Heart left ventricle (tissue), 16 donors: ENCODE measurements at places on chromosomes 3 and 15. TPM values are rescaled to one million over a fixed set of nuclear protein-coding genes. Genes with fewer than 3 reads are reported as not detected.

DNA sequence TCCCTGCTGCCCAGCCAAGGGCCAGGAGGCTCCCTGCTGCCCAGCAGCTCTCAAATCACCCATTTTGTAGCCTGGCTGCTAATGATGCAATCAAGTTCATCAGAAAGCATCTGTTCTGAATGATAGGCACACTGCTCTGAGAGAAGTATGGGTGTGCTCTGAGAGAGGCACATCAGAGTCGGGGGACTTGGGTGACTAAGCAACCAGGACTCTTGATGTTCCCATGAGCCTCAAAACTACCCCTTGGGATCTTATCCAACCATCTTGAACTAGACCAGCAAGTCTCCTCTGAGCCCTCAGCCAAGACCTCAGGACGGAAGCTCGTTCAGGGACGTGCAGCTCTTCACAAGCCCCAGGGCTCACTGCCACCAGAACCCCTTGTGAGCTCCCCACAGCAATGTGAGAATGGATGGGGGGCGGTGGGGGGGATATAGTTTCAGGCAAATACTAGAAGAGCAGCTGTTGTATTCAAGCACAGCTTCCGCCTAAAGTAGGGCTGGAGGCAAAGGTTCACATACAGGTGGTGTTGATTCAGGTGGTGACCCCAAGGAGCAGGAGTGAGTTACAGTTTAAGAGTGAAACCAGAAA is 52.2 kb upstream of the HES1 start:
- H3K27me3 ChIP-seq = no peaks in the 10 kb centered on the region
- H3K36me3 ChIP-seq = no peaks in the 10 kb centered on the region
- DNase-seq = no peak
- H3K4me1 ChIP-seq = peaks cover 18% of the 10 kb centered on the region

- no peak overlapping the region for H3K27ac ChIP-seq
- DNase-seq = no peak
- H3K4me1 ChIP-seq = no peaks in the 10 kb centered on the region
- no peak overlapping the region for H3K4me3 ChIP-seq
Measured at GRCh38 chr15:47812470-47812999, 95.2 kb downstream of the SEMA6D start.

DNA sequence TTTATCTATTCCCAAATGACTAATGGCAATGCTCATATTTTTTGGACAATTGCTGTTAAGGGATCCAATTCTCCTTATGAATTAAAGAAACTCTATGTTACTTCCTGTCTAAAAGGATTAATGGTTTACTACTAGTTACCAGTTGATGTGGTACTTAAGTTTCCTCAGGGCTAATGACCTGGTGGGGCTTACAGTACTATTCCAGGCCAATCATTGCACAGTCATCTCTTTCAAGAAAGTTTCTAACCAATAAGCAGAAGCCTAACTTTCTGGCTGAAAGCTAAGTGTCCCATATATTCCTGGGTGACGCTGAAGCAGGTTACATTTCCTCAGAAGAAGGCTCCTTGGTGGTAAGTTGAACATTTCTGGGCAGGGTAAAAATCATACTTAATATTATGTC is at the start of gene SLC12A1:
Gene SLC12A1 (plus strand): TSS at position 322 of the 400 bp plus-strand sequence. CDS start 1,418 bp downstream, outside the sequence.
- DNase-seq = no peak
- H3K4me3 ChIP-seq = no peak within 1 kb of the TSS
- H3K4me1 ChIP-seq = no peaks in the 10 kb centered on the region
- no peaks in the 10 kb centered on the region for H3K36me3 ChIP-seq
- no peaks in the 10 kb centered on the region for H3K27me3 ChIP-seq
- H3K27ac ChIP-seq = no peak within 1 kb of the TSS

- H3K27me3 ChIP-seq = no peaks in the 10 kb centered on the region
- H3K27ac ChIP-seq = no peak overlapping the region
- no peaks in the 10 kb centered on the region for H3K36me3 ChIP-seq
- H3K4me3 ChIP-seq = no peak overlapping the region
Measured at GRCh38 chr3:133329626-133330025, 70.2 kb upstream of the BFSP2 start.

DNA sequence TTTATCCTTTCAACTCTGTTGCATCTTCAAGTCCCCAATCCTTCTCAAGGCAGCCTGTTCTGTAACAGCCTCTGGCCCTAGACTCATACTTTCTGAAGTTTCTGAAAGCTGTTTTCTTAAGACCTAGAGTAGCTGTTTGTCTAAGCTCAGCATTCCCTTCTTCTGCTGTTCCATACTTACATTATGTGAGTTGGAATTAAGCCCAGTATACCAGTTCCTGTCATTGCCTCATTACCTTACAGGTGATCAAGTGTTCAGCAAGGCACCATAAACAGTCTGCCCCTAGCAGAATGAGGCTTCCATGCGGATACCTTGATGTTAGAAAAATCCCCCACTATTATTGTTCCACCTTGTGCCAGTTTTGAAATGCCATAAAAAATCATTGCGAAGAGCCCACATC is 180.6 kb downstream of the PLCL2 start:
- DNase-seq = no peak
- H3K36me3 ChIP-seq = no peaks in the 10 kb centered on the region
- no peaks in the 10 kb centered on the region for H3K27me3 ChIP-seq
- no peak overlapping the region for H3K27ac ChIP-seq
- no peak overlapping the region for H3K4me3 ChIP-seq

- no peak overlapping the region for H3K27ac ChIP-seq
- no peaks in the 10 kb centered on the region for H3K36me3 ChIP-seq
- H3K4me3 ChIP-seq = no peak overlapping the region
Measured at GRCh38 chr3:24523215-24523614, 28.6 kb upstream of the THRB start.

The DNAH1 gene
- 2.5 TPM for total RNA-seq

The IGDCC3 gene
- not detected for total RNA-seq
